ENCODE measurements at places on chromosomes 12 and 14. TPM values are rescaled to one million over a fixed set of nuclear protein-coding genes. Genes with fewer than 3 reads are reported as not detected.

MIP gene
- total RNA-seq, result 0.09 TPM

ZFHX2 gene
- 0.24 TPM for total RNA-seq

KLRK1 gene
- total RNA-seq, result 13.4 TPM

STYK1 gene
- 0.33 TPM for total RNA-seq

CCDC88C gene
- 25.6 TPM for total RNA-seq

C12orf75 gene
- 42.6 TPM for total RNA-seq

ANKS1B gene
- 4.9 TPM for total RNA-seq

GRCh38 chr12:89649139-89649538 lies 59.5 kb downstream of the ATP2B1 start:
- no peaks in the 10 kb centered on the region for H3K27me3 ChIP-seq
- H3K27ac ChIP-seq, result no peak overlapping the region
- H3K4me1 ChIP-seq, result no peaks in the 10 kb centered on the region
- H3K36me3 ChIP-seq, result peaks cover 11% of the 10 kb centered on the region

DNA sequence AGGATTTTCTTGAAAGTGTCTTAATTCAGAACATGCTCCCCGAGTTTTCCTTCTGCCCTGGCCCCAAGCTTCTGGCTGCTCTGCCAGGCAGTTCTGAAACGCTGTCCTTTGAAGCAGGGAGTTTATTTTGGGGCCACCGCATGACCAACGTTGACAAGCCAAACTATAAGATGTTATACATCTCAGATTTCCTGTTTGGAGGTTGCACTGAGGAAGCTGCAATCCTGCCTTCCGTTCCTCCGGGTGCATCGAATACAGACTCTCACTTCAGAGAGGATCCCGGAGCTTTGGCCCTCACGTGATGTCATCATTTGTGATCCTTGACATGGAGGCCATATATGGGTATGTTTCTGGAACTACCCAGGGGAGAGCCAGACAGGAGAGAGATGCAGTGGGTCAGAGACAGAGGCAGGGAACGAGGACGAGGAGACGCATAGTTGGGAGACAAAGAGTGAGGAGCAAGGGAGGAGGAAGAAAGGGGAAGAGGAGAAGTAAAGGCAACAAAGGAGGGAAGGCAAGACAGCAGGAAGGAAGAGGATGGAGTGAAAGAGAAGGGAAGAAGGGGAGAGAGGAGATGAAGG lies at the start of gene ASB2:
TSS of gene ASB2 (minus strand) at position 94 of the 581 bp plus-strand sequence. CDS start 12,031 bp downstream, outside the sequence.
- H3K27me3 ChIP-seq, result no peaks in the 10 kb centered on the region
- no peaks in the 10 kb centered on the region for H3K36me3 ChIP-seq
- DNase-seq, result no peak
- H3K4me1 ChIP-seq, result peaks cover 5% of the 10 kb centered on the region
- H3K27ac ChIP-seq, result no peak within 1 kb of the TSS

GRCh38 chr12:13440844-13441243 lies 244.3 kb downstream of the EMP1 start:
- no peaks in the 10 kb centered on the region for H3K4me1 ChIP-seq
- no peaks in the 10 kb centered on the region for H3K27me3 ChIP-seq
- H3K27ac ChIP-seq, result no peak overlapping the region
- H3K36me3 ChIP-seq, result no peaks in the 10 kb centered on the region

GRCh38 chr14:51478175-51478621 lies 173.5 kb upstream of the FRMD6 start:
- no peaks in the 10 kb centered on the region for H3K4me1 ChIP-seq
- H3K27me3 ChIP-seq, result no peaks in the 10 kb centered on the region
- H3K27ac ChIP-seq, result no peak overlapping the region
- H3K36me3 ChIP-seq, result no peaks in the 10 kb centered on the region
- DNase-seq, result no peak

DNA sequence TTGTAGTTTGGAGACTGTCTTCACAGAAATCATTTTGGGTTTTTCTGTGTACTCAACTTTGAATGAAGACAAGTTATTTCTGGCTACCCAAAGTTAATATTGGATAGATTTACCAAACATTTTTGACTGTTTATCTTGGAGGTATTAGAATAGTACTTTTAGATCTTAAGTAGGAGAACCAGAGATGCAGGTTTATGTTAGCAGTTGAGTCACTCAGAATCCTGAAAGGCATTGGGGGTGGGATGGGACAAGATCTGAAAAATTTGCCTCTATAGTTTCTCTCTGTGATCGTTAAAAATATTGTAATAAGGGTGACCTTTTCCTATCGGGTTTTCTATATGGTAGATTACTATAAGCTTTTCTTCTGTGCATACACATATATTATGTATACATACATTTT lies 112.3 kb downstream of the TTC6 start:
- H3K4me3 ChIP-seq, result no peak overlapping the region
- H3K27ac ChIP-seq, result no peak overlapping the region
- no peaks in the 10 kb centered on the region for H3K27me3 ChIP-seq
- no peaks in the 10 kb centered on the region for H3K4me1 ChIP-seq
- H3K36me3 ChIP-seq, result no peaks in the 10 kb centered on the region

GRCh38 chr14:63229330-63230059 lies 25.3 kb downstream of the RHOJ start:
- H3K4me1 ChIP-seq, result no peaks in the 10 kb centered on the region
- DNase-seq, result no peak
- H3K27ac ChIP-seq, result no peak overlapping the region
- no peaks in the 10 kb centered on the region for H3K36me3 ChIP-seq

DNA sequence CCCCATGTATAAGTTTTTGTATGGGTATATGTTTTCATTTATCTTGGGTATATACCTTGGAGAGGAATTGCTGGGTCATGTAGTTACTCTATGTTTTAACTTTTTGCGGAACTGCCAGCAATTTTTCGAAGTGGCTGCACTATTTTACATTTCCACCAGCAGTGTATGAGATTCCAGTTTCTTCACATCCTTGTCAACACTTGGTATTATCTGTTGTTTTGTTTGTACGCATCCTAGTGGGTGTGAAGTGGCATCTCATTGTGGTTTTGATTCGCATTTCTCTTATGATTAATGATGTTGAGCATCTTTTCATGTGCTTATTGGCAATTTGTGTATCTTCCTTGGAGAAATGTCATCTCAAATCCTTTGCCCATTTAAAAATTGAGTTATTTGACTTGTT lies 6.9 kb downstream of the ANKRD13A start:
- no peak for DNase-seq
- H3K4me3 ChIP-seq, result no peak overlapping the region
- H3K27ac ChIP-seq, result no peak overlapping the region
- peaks cover 2% of the 10 kb centered on the region for H3K4me1 ChIP-seq
- peaks cover 10% of the 10 kb centered on the region for H3K36me3 ChIP-seq

DNA sequence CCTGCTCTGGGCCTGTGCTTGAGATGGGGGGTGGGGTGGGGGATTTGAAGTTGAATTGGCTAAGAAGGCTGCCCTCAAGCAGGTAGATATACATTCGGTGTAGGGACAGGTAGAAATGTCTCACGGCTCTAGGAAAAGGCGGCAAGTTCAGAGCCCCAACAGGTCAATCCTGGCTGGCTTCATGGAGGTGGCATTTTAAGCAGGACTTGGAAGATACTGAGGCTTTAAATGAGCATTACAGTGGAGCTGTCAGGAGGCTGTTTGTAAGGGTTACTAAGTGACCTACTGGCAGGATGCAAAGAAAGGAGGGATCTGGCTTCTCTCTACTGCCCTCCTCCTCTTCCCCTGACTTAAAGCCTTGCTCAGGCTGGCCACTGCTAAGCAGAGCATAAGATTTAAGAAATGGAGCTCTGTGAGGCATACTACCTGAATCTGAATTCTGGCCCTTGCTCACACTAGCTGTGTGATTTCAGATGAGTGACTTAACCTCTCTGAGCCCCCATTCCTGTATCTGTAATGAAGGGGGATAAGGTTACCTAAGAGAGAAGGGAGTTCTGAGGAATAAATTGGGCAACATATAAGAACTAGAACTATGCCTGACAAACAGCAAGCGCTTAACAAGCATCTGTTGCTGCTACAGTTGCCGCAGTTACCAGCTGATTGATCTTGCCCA lies 61.6 kb downstream of the SLC24A4 start:
- no peaks in the 10 kb centered on the region for H3K4me1 ChIP-seq
- no peak for DNase-seq
- no peak overlapping the region for H3K4me3 ChIP-seq

DNA sequence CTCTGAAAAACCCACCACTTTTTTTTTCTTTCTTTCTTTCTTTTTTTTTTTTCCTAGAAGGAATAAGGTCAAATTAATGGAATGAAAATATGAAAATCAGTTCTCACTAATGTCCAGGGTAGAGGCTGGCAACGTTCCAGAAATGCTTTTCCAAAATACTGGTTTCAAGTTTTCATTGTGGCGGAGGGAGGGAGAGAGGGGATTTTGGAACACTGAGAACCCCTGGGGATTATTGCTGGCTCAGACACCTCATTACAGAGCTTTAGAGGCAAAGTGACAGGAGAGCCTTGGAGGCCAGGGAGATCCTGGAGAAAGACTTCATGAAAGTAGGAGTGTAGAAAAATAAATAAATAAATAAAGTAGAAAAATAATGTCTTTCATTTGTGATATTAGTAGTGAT lies 45.4 kb downstream of the ALX1 start:
- H3K27me3 ChIP-seq, result no peaks in the 10 kb centered on the region
- H3K27ac ChIP-seq, result no peak overlapping the region
- H3K36me3 ChIP-seq, result no peaks in the 10 kb centered on the region
- H3K4me3 ChIP-seq, result no peak overlapping the region

GRCh38 chr12:1534748-1535147 lies 59.6 kb downstream of the FBXL14 start:
- no peak for DNase-seq
- H3K4me1 ChIP-seq, result peaks cover 5% of the 10 kb centered on the region
- H3K4me3 ChIP-seq, result no peak overlapping the region
- H3K27me3 ChIP-seq, result peaks cover 57% of the 10 kb centered on the region
- no peaks in the 10 kb centered on the region for H3K36me3 ChIP-seq
- H3K27ac ChIP-seq, result no peak overlapping the region

DNA sequence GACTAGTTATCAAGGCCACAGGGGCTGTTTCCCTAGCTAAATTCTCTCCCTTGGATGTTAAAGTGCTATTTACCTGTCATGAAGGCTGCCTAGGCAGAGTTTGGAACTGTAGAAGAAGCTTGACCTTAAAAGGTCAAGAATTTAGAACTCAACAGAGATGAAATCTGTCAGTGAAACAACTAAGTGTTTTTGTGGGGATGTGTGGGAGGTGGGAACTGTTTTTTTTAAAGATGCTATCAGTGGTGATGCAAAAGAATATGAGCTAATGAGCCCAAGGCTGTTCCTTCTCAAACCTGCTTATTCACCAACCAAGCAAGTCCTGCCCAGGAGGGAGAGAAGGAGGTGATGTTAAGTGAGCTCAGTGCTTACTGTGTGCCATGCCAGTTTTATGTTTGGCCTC lies 40.8 kb upstream of the POC1B start:
- H3K4me1 ChIP-seq, result no peaks in the 10 kb centered on the region
- DNase-seq, result no peak
- H3K27ac ChIP-seq, result no peak overlapping the region
- no peaks in the 10 kb centered on the region for H3K27me3 ChIP-seq
- H3K36me3 ChIP-seq, result no peaks in the 10 kb centered on the region

DNA sequence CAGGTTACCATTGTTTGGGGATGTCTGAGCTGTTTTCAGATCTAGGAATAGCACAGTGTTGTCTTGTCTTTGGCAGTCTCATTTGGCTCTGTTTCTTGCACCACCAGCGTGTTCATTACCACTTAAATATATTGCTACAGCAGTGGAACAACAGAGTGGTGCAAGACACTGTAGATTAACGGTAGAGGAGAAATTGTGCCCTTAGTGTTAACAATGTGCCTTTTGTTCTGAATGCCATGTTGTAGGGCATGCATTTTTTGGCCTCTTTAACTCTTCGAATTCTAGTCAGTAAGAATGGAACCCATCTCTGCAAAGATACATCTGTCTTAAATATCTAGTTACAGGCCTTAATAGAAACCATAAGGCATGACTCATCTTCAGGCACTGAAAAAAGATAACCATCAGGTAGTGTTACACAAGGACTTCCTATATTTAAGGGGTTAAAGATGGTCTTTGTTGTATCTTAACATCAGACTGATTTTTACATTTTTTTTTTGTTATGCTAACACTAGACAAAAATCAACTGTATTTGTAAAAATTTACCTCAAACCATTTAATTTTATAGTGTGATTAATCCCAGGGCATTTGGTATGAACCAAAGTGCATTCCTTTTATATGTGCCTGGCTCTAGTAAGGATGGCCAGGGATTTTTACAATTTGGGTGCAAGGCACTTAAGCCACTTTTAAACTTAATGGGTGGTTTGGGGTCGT lies 12.9 kb downstream of the DYRK2 start:
- H3K4me1 ChIP-seq, result no peaks in the 10 kb centered on the region
- peaks cover 21% of the 10 kb centered on the region for H3K36me3 ChIP-seq
- no peak for DNase-seq
- H3K27ac ChIP-seq, result no peak overlapping the region
- no peaks in the 10 kb centered on the region for H3K27me3 ChIP-seq

- DNase-seq, result no peak
- no peak overlapping the region for H3K4me3 ChIP-seq
- H3K27ac ChIP-seq, result no peak overlapping the region
- peaks cover 96% of the 10 kb centered on the region for H3K36me3 ChIP-seq
Observed at GRCh38 chr12:6524648-6525047, 9.7 kb upstream of the GAPDH start.

GRCh38 chr14:77880056-77880455 lies 80.1 kb downstream of the ADCK1 start:
- no peaks in the 10 kb centered on the region for H3K36me3 ChIP-seq
- peaks cover 5% of the 10 kb centered on the region for H3K4me1 ChIP-seq
- no peak overlapping the region for H3K4me3 ChIP-seq
- no peak for DNase-seq
- H3K27ac ChIP-seq, result no peak overlapping the region

GRCh38 chr12:6763380-6763779 lies 2.8 kb upstream of the PTMS start:
- no peaks in the 10 kb centered on the region for H3K36me3 ChIP-seq
- no peak overlapping the region for H3K4me3 ChIP-seq
- H3K27me3 ChIP-seq, result peaks cover 17% of the 10 kb centered on the region
- no peak for DNase-seq
- peak overlapping the region; percentile 45 for H3K27ac ChIP-seq

- peaks cover 17% of the 10 kb centered on the region for H3K27me3 ChIP-seq
- no peak for DNase-seq
- H3K4me1 ChIP-seq, result no peaks in the 10 kb centered on the region
- no peak overlapping the region for H3K27ac ChIP-seq
Observed at GRCh38 chr12:110848314-110848923, 1.6 kb downstream of the CCDC63 start.
